ENCODE measurements at places on chromosomes 2 and 18.

GRCh38 chr2:234867882-234868285 is 83.9 kb upstream of the SH3BP4 start:
- DNase-seq, result no peak

- DNase-seq, result peak; percentile 76
Observed at GRCh38 chr2:238864207-238865014, 16.5 kb downstream of the TWIST2 start.

DNA sequence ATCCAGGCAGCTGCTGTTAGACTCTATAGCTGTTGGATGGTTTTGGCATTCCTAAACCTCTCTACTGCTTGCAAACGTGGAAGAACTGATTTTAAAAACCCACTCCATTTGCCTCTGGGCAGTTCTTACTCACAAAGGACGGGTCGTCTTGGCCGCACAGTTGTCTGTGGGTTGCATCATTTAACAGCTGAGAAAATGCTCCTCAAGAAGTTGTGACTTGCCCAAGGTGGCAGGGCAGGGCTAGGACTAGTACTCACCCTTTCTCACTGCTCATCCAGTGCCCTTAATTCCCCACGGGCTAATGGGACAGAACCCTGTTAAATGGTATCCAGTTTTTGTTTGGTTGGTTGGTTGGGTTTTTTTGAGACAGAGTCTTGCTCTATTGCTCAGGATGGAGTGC is 997 bp upstream of the DRC1 start:
- no peak for DNase-seq

DNA sequence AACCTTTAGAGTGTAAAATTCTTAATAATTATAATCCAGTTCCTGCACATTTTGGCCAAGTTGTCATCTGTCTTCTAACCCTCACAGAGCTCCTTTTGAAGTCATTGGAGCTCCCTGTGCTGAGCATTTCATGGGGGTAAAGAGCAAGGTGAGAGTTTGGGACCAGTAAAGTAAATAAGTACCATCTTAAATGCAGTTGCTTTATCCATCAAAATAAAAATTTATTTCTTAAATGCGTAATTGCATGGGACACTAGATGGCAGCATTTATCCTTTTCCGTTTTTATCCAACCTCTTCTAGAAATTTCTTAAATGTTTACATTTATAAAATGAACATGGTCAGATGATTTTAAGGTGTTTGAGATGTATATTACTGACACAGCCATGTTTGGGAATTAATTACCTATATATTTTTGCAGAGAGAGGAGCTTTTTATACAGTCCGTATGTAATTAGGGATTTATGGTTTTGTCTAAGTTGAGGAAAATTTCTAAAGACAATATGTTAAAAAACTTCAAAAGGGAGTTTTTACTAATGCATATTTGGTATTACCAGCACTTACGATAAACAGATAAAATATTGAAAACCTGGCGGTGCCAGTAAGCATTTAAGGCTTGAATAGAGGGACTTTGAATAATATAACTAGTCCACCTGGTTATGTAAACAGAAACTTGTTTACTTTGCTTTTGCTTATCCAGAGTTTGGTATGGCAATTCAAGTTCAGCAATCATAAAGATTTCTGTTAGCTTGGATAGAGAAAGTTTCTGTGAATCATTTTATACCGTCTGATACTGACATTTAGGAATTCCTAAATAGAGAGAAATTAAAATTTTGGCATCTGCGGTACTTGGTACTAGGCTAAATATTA is 54.5 kb downstream of the ACSL3 start:
- DNase-seq, result no peak

DNA sequence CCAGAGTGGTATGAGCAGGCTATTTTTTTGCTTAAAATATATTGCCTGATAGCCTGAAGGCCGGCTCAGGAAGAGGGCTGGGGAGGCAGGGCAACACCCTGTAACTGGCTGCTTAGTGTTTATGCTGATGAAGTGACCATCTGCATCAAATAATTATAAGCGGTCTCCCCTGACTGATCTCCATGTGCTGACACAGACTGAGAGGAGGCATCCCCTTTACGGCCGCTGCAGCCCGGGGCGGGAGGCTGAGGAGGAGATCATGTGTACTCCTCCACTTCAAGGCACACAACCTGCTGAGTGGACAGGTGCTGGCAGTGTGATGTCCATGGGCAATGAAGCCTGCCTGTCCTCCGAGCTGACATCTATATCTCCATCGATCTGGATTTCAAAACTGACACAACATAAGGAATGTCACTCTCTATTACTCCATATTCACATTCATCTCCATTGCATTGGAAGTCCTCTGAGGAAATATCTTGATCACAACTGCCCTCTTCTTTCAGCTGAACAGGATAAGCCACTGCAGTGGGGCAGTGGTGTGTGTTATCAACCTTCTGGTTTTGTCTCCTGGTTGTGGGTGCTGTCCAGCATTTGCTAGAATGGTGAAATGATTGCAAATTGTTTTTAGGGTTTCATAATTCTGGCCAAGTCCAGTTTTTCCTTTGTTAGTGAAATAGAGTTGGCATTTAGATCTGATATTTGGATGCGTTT is 143.5 kb downstream of the AQP4 start:
- no peak for DNase-seq

- no peak for DNase-seq
Observed at GRCh38 chr18:3973191-3973850, 481.8 kb downstream of the DLGAP1 start.

DNA sequence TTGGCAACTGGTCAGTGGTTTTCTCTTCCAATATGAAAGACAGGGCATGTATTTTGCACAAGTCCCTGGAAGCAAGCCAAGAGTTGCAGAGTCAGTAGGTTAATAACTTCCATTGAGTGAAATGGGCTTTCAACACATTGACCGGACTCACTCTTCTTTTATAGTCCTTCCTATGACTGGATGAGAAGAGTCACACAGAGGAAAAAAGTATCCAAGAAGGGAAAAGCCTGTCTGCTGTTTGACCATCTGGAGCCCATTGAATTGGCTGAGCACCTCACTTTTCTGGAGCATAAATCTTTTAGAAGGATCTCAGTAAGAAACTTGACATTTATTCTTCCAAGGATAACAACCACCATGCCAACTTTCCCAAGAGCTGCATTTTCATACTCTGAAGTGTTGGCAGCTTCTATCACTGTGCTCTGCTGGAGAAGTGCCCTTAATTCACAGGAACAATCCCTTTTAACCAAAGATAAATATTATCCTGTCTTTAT is 45.4 kb downstream of the RASGRP3 start:
- no peak for DNase-seq

- no peak for DNase-seq
Observed at GRCh38 chr18:76445741-76446232, 49.3 kb downstream of the ZNF516 start.

- no peak for DNase-seq
Observed at GRCh38 chr2:240558236-240558761, 511 bp upstream of the ANKMY1 start.

DNA sequence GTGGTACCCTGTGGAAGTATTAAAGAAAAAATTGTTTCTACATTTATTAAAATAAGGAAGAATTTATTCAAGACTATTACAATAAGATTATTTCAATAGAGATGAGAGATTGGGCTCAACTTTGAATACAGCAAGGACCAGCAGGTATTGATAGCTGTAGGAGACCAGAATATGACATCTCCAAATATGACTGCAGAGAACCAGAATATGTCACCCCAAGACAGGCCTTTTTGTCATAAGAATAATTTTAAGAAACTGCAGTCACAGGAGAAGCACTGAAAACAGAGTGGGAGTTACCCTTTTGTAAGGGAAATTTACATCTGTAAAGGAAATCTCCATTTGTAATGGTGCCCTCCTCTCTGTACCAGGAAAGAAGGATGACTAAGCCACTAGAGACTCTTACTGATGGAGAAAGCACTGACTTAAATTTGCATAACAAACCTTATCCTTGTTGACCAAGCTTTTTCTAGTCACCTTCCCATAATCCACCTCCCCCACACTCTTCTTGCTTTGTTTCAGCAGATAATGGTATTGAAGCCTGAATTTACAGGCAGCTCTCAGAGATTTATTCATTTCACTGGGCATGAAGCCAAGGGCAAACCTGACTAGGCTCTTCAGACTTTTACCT is 145.1 kb upstream of the RMP24 start:
- no peak for DNase-seq

GRCh38 chr2:38610851-38611801 is 8.4 kb upstream of the HNRNPLL start:
- DNase-seq, result peak; percentile 51

- no peak for DNase-seq
Observed at GRCh38 chr2:239307221-239307569, 93.6 kb downstream of the HDAC4 start.

- no peak for DNase-seq
Observed at GRCh38 chr2:39697454-39697853, 31.7 kb downstream of the TMEM178A start.

- DNase-seq, result peak; percentile 66
Observed at GRCh38 chr2:168211664-168212163, 35.7 kb downstream of the STK39 start.

- no peak for DNase-seq
Observed at GRCh38 chr2:232576995-232577394, 26.5 kb downstream of the EIF4E2 start.

GRCh38 chr18:27794181-27794926 is 382.6 kb downstream of the CDH2 start:
- DNase-seq, result no peak

DNA sequence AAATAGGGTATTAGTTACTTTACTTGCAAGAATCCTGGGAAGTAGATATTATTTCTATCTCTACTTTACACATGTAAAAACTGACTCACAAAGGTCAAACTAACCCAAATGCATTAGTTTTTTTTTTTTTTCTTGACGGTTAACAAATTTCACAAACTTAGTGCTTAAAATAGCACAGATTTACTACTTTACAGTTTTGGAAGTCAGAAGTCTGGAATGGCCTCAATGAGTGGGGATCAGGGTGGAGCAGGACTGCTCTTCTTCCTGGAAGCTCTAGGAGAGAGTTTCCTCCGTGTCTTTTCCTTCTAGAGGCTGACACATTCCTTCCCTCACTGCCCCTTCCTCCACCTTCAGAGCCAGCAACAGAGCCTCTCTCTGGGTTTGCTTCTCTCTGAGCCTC is 117.2 kb downstream of the COL6A3 start:
- DNase-seq, result no peak

- peak; percentile 38 for DNase-seq
Observed at GRCh38 chr2:230805353-230806017, 59.3 kb upstream of the ITM2C start.

GRCh38 chr18:72868585-72869225 is 918 bp upstream of the NETO1 start:
- DNase-seq, result no peak

Data from activated CD8-positive, alpha-beta T cell treated with anti-CD3 and anti-CD28 coated beads for 36 hours (primary cell).